ENCODE measurements at places on chromosomes 2 and 18. TPM values are rescaled to one million over a fixed set of nuclear protein-coding genes. Genes with fewer than 3 reads are reported as not detected.

- no peak for DNase-seq
Measured at GRCh38 chr2:174561283-174561971, 36.2 kb downstream of the WIPF1 start.

The SRD5A2 gene
- not detected for polyA plus RNA-seq

The MGAT5 gene
- 20.6 TPM for polyA plus RNA-seq

The CD302 gene
- polyA plus RNA-seq: 5.1 TPM

- DNase-seq: no peak
Measured at GRCh38 chr18:63102941-63103744, 216.4 kb downstream of the BCL2 start.

The CD8B2 gene
- not detected for polyA plus RNA-seq

The CTAGE1 gene
- polyA plus RNA-seq: 0.03 TPM

DNA sequence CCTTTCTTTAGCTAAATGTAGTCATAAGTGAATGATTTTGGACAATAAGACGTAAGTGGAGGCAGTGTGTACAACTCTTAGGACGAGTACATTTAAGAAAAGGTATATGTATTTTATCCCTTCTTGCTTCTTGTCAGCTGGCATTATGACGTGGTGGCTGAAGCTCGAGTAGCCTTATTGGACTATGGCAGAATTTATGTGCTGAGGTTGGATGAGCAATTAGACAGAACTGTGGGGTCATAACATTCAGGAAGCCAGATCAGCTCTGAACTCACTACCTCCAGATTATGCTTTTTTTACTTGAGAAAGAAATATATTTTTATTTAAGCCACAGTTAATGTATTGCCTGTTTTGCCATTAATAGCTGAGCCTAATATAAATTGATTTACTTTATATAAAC is 661.5 kb downstream of the ERBB4 start:
- no peak for DNase-seq

The DSEL gene
- 4.6 TPM for polyA plus RNA-seq

The SDC1 gene
- 105 TPM for polyA plus RNA-seq

The PTH2R gene
- 4.0 TPM for polyA plus RNA-seq

The EPB41L3 gene
- 0.15 TPM for polyA plus RNA-seq

- DNase-seq: no peak
Measured at GRCh38 chr2:56474412-56475158, 290.8 kb downstream of the CCDC85A start.

All from SK-N-SH (cell line).